ENCODE measurements at places on chromosomes 7 and 10. TPM values are rescaled to one million over a fixed set of nuclear protein-coding genes. Genes with fewer than 3 reads are reported as not detected.

GRCh38 chr10:6786579-6787031, 206.5 kb upstream of the PRKCQ start:
- no peak for DNase-seq

DNA sequence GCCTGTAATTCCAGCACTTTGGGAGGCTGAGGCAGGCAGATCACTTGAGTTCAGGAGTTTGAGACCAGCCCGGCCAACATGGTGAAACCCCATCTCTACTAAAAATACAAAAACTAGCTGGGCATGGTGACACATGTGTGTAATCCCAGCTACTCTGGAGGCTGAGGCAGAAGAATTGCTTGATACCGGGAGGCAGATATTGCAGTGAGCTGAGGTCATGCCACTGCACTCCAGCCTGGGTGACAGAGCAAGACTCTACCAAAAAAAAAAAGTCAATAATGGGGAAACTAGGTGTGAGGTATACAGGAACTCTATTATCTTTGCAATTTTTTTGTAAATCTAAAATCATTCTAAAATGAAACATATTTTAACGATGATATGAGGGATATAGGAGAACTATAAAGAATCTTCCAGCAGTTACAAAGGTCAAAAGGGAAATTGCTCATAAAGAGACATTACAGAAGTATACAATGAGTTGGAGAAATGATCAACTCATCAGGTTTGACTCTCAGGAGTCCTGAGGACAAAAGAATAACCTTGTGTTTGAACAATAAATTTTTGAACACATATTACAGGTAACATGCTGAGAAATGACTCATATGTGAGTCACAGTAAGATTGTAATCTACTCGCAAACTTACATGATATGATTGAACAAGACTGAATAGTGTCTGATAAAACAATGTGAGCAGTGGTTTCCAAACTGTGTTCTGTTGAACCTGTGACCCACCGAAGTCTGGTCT, 272.6 kb downstream of the FGFR2 start:
- peak; percentile 27 for DNase-seq

DNA sequence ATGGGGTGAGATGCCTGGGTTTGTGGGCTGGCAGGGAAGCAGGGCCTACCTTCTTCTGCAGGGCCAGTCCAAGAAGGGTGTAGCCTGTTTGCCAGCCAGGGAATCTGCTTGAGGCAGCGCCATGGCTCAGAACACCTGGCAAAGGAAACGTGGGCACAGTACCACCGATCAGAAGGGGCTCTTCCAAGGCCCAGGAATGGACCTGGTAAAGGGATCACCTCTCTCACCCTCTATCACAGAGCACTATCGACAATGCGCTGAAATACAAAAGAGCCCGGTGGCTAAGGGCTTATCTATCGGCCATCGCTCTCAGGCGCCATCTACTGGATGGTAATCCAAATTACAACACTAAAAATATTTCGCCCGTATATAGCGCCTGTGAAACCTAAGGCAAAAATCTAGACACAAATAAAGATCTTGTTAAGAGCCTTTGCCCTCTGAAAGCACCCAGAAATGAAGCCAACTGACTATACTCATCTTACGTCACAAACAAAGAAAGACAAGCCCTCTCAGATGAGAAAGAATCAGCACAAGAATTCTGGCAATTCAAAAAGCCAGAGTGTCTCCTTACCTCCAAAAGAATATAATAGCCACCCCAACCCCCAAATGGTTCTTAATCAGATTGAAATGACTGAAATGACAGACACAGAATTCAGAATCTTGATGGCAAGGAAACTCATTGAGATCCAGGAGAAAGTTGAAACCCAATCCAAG, 217.8 kb upstream of the HPS1 start:
- DNase-seq: peak; percentile 8

CYP3A4 gene
- total RNA-seq: not detected

TCTN3 gene
- 45.5 TPM for total RNA-seq

TEX36 gene
- total RNA-seq: not detected
